ENCODE measurements at places on chromosomes 3 and 15.

- DNase-seq, result no peak
These were observed 48.4 kb downstream of the GBE1 start for GRCh38 chr3:81713031-81713430.

GRCh38 chr15:45099549-45100165 is 14.3 kb downstream of the DUOX2 start:
- DNase-seq, result no peak

DNA sequence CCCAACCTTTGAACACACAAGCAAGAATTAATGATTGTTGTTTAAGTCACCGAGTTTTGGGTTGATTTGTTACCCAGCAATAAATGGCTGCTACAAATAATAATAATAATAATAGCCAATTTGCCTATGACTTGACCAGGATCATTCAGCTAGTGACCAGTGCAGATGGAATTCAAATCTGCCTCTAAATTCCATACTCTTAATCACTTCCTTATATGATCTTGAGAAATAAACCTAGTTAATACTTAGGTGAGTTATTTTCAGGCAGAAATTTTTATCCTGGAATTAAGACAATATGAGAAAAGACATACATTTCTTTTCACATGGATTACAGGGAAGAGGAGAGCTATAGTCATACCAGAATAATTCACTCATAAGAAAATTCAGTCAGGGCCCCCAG is 116.0 kb upstream of the GALNT15 start:
- peak; percentile 62 for DNase-seq

DNA sequence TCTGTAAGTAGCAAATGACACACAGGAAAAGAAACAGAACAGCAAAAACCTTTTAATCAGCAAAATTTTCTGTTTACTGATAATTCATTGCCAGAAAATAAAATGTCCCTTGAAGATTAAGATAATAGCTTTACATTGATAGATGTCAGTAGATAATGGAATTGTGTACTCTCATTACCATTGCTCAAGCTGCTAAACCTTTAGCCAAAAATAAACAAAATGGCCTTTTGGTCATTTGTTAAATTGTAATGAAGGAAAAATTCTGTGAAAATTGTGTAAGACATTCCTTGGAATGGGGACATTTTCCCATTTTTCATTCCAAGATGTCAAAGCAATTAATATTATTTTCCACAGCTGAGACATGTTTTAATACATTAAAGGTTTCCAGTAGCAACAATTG is 189.8 kb downstream of the PLOD2 start:
- DNase-seq, result no peak

GRCh38 chr3:85474241-85474640 is 515.5 kb downstream of the CADM2 start:
- no peak for DNase-seq

Measured in iris pigment epithelial cell (primary cell).